Epithelial cell of umbilical artery (primary cell): ENCODE measurements at places on chromosomes 12 and 14. TPM values are rescaled to one million over a fixed set of nuclear protein-coding genes. Genes with fewer than 3 reads are reported as not detected.

The OVCH1 gene
- not detected in 2 replicates for total RNA-seq

The MBD6 gene
- total RNA-seq = 2.3 and 3.6 TPM in 2 replicates

The BBOF1 gene
- 1.9 and 2.4 TPM in 2 replicates for total RNA-seq

The CCDC77 gene
- 8.1 and 8.5 TPM in 2 replicates for total RNA-seq

The CD163 gene
- total RNA-seq = not detected in 2 replicates

The MYF5 gene
- total RNA-seq = not detected in 2 replicates

The SOX5 gene
- 0.30 and 0.97 TPM in 2 replicates for total RNA-seq

The KLRC2 gene
- total RNA-seq = not detected in 2 replicates

The NUP37 gene
- total RNA-seq = 54.9 and 128 TPM in 2 replicates

The ERG28 gene
- 5.2 and 7.6 TPM in 2 replicates for total RNA-seq
